ENCODE measurements at places on chromosomes 11 and 22.

DNA sequence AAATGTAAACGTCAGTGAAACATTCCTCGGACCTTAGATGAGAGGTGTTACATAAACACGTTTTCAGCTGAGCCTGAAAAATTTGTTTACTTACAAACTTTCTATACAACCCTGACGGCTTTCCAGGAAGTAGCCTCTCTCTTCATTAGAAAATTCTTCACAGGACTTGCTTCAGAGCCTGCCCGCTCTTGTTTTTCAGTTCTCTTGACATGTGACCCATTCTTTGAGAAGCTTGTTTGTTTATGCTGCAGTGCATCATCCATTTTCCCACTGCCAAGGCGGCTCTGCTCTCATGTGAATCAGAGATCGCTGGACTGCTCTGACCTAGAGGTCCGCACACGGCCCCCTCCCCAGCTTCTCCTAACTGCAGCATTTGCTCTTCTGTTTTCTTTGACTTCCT lies 47.9 kb upstream of the ARHGAP42 start:
- DNase-seq, result no peak

DNA sequence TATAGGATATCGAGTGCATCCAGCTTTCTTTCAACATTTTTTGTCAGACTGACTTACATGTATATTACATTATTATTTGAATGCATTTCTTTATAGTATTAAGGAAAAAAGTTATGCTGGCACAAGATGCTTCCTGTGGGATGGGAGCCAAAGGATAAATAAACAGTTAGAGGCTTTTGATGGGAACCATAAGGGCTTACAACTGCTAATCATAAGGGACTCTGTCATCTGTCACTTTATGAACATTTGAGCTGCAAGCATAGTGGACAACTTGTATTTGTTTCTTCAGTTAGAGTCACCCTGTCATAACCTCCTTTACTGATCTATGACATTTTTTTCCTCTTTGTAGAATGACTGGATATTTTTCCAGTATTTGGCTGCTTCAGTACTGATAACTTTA lies 132.4 kb upstream of the CHORDC1 start:
- no peak for DNase-seq

- DNase-seq, result peak; percentile 83
These were observed 12.8 kb downstream of the BRSK2 start for GRCh38 chr11:1402355-1403077.

- DNase-seq, result no peak
These were observed 488.5 kb downstream of the SOX6 start for GRCh38 chr11:15867871-15868270.

GRCh38 chr22:33116841-33117547 lies 58.8 kb upstream of the SYN3 start:
- DNase-seq, result no peak

- DNase-seq, result no peak
These were observed 442 bp downstream of the COPB1 start for GRCh38 chr11:14499178-14499559.

- DNase-seq, result peak; percentile 11
These were observed 1.9 kb upstream of the GRAMD1B start for GRCh38 chr11:123428116-123428715.

- DNase-seq, result no peak
These were observed 18.2 kb downstream of the INCENP start for GRCh38 chr11:62142043-62142375.

DNA sequence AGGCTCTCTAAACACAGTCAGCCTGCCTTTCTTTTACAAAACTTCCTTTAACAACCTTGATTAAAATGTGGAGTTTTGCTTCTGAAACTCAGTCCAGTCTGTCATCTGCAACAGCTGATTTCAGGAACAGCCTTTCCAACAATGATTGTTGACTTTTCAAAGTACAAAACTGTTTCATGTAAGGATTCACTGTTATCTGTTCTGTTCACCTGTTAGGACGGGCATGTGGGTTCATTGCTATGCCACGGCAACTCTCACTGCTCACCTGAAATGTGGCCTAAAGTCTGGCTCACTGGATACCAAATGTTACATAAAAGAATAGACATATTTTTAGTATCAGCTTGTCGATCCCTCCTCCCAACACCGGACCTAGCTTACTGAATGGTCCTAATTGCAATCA lies 242.8 kb downstream of the LUZP2 start:
- DNase-seq, result no peak

GRCh38 chr11:46392421-46393230 lies 1.1 kb upstream of the CHRM4 start:
- DNase-seq, result no peak

GRCh38 chr11:369336-370018 lies at the start of gene B4GALNT4:
TSS of gene B4GALNT4 (plus strand) at chr11:369499. CDS start at chr11:369804, 305 bp downstream.
- DNase-seq, result no peak

DNA sequence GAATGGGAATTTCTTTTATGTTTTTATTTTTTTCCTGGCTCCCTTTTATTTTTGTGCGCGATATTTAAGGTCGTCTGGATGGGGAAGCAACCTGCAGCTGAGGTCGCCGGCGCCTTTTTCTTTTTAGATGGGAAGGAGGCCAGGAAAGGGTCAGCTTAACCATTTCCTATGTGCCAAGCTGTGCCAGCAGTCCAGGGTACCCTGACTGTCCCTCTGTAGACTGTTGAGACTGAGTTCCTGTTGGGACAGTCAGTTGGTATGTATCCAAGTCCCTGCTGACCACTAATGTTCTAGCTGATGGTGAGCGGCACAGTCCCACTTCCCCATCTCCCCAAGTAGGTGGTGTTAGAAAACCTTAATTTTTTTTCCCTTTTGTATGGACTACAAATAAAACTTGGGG lies 10.5 kb downstream of the RBM14 start:
- no peak for DNase-seq

DNA sequence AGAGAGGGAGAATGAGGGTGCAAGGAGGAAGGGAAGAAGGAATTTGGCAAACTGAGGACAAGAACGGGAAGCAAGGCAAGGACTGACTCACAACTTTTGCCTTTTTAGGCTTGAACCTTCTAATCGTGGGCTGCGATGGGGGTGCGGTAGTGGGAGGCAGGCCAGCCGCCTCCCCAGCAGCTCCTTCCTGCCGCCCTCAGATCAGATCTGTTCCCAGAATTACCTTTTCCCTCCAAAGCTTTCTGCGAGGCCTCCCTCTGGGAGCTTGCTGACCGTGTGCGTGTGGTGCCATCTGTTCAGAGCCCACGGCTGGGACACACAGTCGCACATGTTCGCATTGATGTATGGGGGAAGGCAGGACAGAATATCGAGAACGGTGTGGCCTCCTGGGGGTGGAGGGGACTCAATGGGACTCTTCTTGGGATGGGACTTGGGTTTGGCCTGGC lies 86.9 kb upstream of the PARVA start:
- peak; percentile 78 for DNase-seq

GRCh38 chr11:23586173-23586572 lies 725.9 kb upstream of the CCDC179 start:
- DNase-seq, result no peak

- no peak for DNase-seq
These were observed 25.8 kb upstream of the ST3GAL4 start for GRCh38 chr11:126329644-126330211.

DNA sequence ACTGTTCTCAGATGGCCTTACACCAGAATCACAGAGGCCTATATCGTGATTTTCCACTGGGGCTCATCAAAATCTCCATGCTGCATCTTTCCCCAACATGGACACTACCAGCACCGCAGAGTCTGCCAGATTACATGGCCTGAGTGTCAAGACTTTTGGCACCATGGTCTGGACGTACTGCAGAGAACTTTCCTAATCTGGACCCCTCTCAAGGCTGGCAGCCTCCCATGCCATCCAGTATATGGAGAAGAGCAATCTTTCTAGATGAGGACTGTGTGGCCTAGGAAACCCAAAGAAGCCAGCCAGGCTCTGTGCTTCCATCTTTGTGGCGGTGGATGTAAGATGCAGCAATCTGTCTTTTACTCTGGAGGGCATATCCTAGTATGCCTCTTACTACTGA lies 139.2 kb downstream of the ADAMTS15 start:
- no peak for DNase-seq

GRCh38 chr11:96014217-96014616 lies 90.3 kb upstream of the MTMR2 start:
- DNase-seq, result no peak

GRCh38 chr11:132455044-132455443 lies 1077.3 kb downstream of the OPCML start:
- DNase-seq, result no peak

DNA sequence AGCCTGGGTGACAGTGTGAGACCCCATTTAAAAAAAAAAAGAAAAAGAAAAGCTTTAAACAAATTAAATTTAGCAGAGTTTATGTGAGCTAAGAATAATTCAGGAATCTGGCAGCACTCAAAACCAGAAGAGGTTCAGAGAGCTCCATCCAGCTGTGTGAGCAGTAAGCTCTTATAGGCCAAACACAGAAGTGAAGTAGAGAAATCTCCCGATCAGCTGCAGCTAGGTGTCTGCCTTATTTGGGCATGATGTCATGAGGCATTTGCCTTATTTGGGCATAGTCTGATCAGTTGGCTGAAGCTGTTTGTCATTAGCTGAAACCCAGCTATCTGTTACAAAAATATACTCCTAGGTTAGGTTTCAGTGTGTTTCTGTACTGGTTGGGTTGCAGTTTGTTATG lies 8.2 kb downstream of the MS4A15 start:
- no peak for DNase-seq

- DNase-seq, result no peak
These were observed 1.8 kb upstream of the TPBGL start for GRCh38 chr11:75238595-75239440.

DNA sequence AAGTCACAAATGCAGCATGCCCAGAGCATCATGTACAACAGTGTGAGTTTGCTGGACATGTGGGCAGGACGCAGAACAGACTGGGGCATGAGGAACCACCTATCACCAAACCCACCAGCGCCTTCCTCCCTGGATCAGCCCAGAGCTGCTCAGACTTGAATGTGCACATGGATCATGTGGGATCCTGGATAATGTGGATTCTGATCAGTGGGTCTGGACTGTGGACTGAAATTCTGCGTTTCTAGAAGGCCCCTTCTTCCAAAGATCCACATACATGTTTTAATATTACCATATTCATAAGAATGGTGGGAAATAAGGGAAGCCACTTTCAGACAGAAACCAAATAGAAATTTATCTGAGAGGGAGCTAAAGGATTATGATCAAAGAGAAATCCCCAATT lies 85.6 kb upstream of the VPREB1 start:
- DNase-seq, result no peak

DNA sequence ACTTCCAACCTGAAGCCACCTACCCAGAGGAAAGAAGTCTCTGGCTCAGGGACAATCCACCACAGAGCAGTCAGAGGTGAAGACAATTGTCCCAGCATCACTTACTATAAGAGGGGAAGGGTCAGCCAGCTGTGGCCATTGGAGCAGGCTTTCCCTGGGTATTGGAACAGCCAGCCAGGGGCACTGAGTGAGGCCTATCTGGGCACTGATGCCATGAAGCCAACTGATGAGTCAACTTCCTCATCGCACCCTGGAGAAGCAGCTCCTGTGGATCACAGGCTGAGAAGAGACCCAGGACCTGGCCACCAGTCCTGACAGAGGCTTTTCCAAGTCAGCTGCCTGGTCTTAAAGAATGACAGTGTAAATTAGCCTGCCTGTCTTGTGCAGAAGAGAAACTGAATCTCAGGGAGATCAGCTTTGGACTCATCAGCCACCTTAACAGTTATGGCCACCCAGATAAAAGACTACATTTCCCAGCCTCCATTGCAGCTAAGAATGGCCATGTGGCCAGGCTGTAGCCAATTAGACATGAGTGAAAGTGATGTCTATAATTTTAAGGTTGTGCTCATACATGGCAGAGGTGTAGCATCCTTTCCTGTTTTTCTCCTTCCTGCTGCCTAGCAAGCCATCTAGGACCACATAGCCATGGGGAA lies 19.0 kb downstream of the CHST1 start:
- no peak for DNase-seq

DNA sequence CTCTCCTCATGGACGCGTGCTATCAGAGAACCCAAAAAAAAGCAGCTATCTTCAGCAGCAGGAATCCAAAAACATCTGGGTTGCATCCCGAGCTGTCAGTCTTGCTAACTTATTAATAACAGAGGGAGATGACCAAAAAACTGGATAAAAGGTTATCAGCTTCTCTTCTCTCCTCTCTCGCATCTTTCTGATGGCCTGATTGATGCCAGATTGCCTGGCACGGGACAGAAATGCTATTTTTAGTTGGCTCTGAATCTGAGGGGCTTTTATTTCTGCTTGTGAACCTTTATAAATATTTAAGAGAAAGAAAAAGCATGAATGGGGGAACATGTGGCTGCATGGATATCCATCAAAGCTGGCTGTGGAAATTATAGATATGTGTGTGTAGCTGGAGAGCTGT lies 230.3 kb downstream of the ETS1 start:
- DNase-seq, result no peak

DNA sequence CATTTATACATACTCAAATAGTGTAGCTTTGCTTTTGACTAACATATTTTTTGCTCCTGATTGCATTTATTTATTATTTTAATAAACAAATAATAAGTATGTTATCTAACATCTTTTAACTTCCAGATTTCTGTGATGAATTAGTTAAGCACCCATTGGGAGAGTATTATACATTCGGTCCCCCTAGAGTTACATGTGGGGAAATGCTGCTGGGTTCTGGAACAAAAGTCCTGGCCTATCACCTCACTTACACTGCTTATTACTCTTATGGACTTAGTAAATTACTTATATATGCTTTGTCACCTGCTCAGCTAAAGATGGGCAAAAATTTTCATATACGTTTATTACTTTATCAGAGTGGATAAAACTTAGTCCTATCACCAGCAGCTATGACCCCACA lies 1163.0 kb downstream of the FAM181B start:
- no peak for DNase-seq

GRCh38 chr11:69799582-69799981 lies 19.6 kb downstream of the FGF3 start:
- no peak for DNase-seq

GRCh38 chr11:67561971-67562619 lies 21.5 kb upstream of the GSTP1 start:
- no peak for DNase-seq

- DNase-seq, result peak; percentile 53
These were observed 674.1 kb downstream of the OPCML start for GRCh38 chr11:132858223-132858622.

Measured in NCI-H524 (cell line).